ENCODE measurements at places on chromosomes 1 and 21.

- H3K27ac ChIP-seq: no peak overlapping the region
- DNase-seq: no peak
- no peaks in the 10 kb centered on the region for H3K36me3 ChIP-seq
- no peak overlapping the region for H3K4me3 ChIP-seq
- H3K4me1 ChIP-seq: peaks cover 5% of the 10 kb centered on the region
These were observed 118.8 kb upstream of the PBX1 start for GRCh38 chr1:164440232-164440631.

GRCh38 chr1:180188091-180188506 is 33.4 kb downstream of the QSOX1 start:
- peaks cover 5% of the 10 kb centered on the region for H3K4me1 ChIP-seq
- no peaks in the 10 kb centered on the region for H3K27me3 ChIP-seq
- H3K36me3 ChIP-seq: peaks cover 22% of the 10 kb centered on the region

DNA sequence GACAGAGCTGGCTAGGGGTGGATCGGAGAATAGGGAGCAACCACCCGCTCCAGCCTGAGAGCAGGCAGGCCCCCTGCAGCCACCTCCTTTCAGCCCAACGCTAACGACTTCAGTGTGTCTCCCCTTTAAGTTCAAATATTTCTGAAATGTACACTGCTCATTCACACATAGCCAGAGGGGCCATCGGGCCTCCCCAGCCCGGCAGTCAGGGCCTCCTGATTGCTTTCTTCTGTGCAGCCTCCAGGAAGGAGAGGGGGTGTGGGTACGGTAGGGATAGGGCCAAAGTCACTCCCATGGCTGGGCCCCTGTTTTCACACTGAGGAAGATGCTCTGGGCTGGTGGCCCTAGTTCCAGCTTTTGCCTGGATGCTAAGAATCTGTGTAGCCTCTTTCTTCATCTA is 64.8 kb downstream of the EPHB2 start:
- H3K36me3 ChIP-seq: no peaks in the 10 kb centered on the region
- H3K4me1 ChIP-seq: peaks cover 32% of the 10 kb centered on the region
- H3K27ac ChIP-seq: no peak overlapping the region
- H3K4me3 ChIP-seq: no peak overlapping the region
- no peak for DNase-seq

DNA sequence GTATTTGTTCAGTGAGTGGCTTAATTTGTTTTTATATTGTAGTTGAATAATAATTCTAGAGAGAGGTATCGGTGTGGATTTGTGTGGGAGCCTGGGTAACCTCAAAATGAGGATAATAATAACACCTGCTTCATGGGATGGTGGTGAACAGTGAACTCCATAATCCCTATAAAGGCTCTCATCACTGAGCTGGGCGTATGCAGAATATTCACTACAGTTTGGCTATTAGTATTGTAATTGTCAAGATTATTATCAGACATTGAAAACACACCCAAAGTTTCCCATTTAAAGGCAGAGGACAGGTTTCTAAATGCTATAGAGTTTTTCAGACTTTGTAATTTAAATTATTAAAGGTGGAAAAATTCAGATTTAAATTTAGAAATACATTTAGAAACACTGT is 7.0 kb upstream of the LAMC2 start:
- no peak overlapping the region for H3K4me3 ChIP-seq
- no peaks in the 10 kb centered on the region for H3K36me3 ChIP-seq
- H3K27ac ChIP-seq: no peak overlapping the region
- H3K27me3 ChIP-seq: no peaks in the 10 kb centered on the region
- no peak for DNase-seq
- H3K4me1 ChIP-seq: peaks cover 29% of the 10 kb centered on the region

DNA sequence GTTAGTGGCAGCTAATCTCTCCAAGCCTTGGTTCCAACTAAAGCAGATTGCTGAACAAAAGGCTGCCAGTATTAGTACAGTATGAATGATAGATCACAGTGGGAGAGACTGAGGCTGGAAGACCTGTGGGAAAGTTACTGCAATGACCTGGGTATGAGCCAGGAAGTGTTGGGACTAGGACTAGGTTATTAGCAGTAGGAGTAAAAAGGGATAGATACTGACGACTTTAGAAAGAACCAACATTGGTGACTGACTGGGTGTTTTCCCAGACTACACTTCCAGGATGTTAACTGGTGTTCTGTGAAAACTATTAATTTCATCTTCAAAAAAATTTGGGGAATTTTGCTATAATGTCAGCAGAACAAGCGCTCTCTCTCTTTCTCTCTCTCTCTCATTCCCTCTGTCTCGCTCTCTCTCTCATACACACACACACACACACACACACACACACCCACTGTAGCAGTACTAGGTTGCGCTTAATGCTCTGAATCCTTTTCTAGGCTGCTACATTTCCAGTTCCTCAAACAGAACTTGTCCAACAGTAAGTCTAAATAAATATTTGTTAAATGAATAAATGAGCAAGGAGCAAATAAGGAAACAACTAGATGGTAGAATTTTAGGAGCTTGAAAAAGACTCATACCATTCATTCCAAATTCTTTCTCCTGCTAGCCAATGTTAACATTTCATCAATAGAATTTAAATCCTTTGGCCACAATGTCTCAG is 47.6 kb upstream of the RGS8 start:
- H3K36me3 ChIP-seq: no peaks in the 10 kb centered on the region
- no peak for DNase-seq
- no peak overlapping the region for H3K27ac ChIP-seq
- H3K4me1 ChIP-seq: no peaks in the 10 kb centered on the region
- peaks cover 27% of the 10 kb centered on the region for H3K27me3 ChIP-seq

DNA sequence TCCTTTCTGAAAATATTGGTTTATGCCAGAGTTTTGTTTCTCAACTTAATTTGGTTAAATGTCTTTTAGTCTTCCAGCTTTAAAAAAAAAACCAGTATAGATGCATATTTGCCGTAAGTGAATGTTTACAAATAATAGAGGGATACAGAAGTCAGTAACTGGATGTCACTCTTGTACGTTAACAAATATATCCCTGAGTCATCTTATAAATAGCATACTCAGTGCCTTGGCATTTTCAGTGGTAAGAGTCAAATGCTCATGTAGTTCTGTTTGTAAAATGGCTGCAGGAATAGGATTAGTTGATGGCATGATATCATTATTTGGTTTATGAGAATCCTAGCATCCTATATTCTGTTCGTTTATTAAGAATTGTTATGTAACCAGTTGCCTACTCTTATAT is 55.4 kb downstream of the SPEN start:
- H3K4me3 ChIP-seq: no peak overlapping the region
- H3K36me3 ChIP-seq: peaks cover 9% of the 10 kb centered on the region
- H3K27ac ChIP-seq: peak overlapping the region; percentile 57
- peaks cover 25% of the 10 kb centered on the region for H3K4me1 ChIP-seq

DNA sequence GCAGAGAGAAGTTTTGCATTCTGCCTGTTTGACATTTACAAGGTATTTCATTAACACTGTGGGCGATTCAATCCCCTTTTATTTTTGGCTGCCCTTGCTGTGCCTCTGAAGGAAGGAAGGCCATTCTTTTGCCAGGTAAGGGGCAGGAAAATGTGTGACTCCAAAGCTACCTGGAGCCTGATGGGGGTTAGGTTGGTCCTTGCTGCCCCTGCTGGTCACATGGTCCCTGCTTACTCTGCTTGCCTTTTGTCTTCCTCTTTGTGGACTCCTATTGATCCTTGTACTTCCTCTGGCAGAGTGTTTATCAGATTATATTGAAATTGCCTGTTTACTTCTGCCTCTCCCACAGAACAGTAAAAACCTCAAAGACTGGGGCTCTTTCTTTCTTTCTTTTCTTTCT is 65.7 kb downstream of the ST6GALNAC3 start:
- no peak overlapping the region for H3K4me3 ChIP-seq
- peaks cover 7% of the 10 kb centered on the region for H3K4me1 ChIP-seq
- no peak for DNase-seq
- no peaks in the 10 kb centered on the region for H3K36me3 ChIP-seq
- no peaks in the 10 kb centered on the region for H3K27me3 ChIP-seq

GRCh38 chr1:218499011-218499691 is 154.0 kb downstream of the TGFB2 start:
- peaks cover 56% of the 10 kb centered on the region for H3K4me1 ChIP-seq
- H3K4me3 ChIP-seq: peak overlapping the region; percentile 73

GRCh38 chr1:202619505-202619904 is 90.7 kb downstream of the SYT2 start:
- DNase-seq: no peak
- no peaks in the 10 kb centered on the region for H3K36me3 ChIP-seq
- H3K27ac ChIP-seq: no peak overlapping the region
- no peak overlapping the region for H3K4me3 ChIP-seq
- H3K4me1 ChIP-seq: peaks cover 50% of the 10 kb centered on the region
- H3K27me3 ChIP-seq: no peaks in the 10 kb centered on the region

- H3K4me1 ChIP-seq: peaks cover 7% of the 10 kb centered on the region
These were observed 13.1 kb downstream of the KRTAP13-1 start for GRCh38 chr21:30408782-30409494.

- H3K27me3 ChIP-seq: no peaks in the 10 kb centered on the region
- H3K4me3 ChIP-seq: no peak overlapping the region
- no peaks in the 10 kb centered on the region for H3K4me1 ChIP-seq
- H3K27ac ChIP-seq: no peak overlapping the region
- peaks cover 2% of the 10 kb centered on the region for H3K36me3 ChIP-seq
These were observed 596.4 kb upstream of the ZRANB2 start for GRCh38 chr1:71676979-71677925.

DNA sequence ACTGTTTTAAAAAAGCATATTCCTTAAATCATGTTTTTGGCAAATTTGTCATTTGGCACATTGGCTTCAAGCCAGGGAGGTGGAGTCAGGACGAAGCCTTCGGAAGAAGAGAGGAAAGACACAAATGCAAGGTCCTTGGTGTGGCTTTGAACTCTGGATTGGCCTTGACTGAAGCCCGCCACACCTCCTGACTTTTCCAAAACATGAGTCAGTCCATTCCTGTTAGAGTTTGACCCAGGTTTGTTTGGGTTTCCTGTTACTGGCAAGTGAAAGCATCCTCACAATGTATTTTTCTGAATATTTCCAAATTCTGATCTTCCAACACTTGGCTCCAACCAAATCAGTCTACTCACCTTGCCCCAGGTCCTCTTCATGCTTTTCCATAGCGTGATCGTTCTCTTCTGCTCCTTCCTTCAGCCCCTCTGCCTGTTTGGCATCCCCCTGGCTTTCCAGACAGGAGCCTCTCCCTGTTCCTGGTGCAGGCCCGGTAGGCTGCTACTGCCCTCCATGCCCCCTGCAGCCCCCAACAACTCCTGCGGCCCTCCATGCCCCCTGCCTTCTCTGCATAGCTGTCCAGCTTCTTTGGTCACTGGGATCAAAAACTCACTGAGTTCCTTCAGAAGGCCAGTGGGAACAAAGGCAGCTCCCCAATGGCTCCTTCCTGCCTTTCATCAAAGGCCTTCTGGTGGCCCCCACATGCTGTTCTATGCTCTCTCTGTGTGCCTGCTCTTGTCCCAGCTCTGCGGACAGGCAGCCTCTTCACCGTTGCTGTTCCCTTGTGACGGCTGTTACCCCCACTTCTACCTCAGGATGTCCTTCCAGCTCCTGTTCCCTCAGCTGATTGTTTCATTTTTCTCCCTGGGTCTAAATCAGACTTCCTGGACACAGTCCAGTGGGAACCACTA is 30.4 kb upstream of the SLC30A1 start:
- no peaks in the 10 kb centered on the region for H3K36me3 ChIP-seq
- DNase-seq: no peak
- H3K27me3 ChIP-seq: no peaks in the 10 kb centered on the region
- no peak overlapping the region for H3K27ac ChIP-seq
- H3K4me1 ChIP-seq: peaks cover 37% of the 10 kb centered on the region

- peaks cover 7% of the 10 kb centered on the region for H3K27me3 ChIP-seq
- H3K27ac ChIP-seq: no peak overlapping the region
- H3K4me1 ChIP-seq: peaks cover 5% of the 10 kb centered on the region
- DNase-seq: no peak
- H3K4me3 ChIP-seq: no peak overlapping the region
These were observed 48.0 kb upstream of the ITPKB start for GRCh38 chr1:226787071-226787470.

- no peak overlapping the region for H3K27ac ChIP-seq
- H3K4me1 ChIP-seq: no peaks in the 10 kb centered on the region
- H3K36me3 ChIP-seq: no peaks in the 10 kb centered on the region
- H3K27me3 ChIP-seq: peaks cover 43% of the 10 kb centered on the region
- no peak for DNase-seq
- no peak overlapping the region for H3K4me3 ChIP-seq
These were observed 15.1 kb downstream of the STUM start for GRCh38 chr1:226563666-226564065.

- peak overlapping the region; percentile 93 for H3K27ac ChIP-seq
- H3K27me3 ChIP-seq: peaks cover 15% of the 10 kb centered on the region
- H3K4me1 ChIP-seq: peaks cover 34% of the 10 kb centered on the region
- no peak overlapping the region for H3K4me3 ChIP-seq
- no peaks in the 10 kb centered on the region for H3K36me3 ChIP-seq
These were observed 472.1 kb downstream of the PTPRU start for GRCh38 chr1:29708381-29708780.

DNA sequence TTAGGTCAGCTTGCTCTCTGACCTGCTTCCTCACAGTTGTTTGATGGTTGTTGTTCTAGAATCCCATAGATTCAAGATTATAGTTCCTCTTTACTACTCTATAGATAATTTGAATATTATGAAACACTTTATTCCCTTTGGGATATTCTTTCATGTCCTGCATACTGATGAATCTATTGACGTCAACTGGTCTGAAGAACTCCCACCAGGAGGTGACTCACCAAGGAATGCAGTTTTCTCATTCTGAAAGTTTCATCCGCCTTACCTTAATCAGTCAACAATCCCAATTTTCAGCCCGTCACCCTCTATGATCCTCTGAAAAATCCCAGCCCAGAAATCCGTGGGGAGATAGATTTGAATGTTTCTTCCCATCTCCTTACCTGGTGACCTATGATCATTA is 834.1 kb upstream of the PRMT6 start:
- DNase-seq: no peak
- H3K27me3 ChIP-seq: no peaks in the 10 kb centered on the region
- H3K36me3 ChIP-seq: no peaks in the 10 kb centered on the region
- H3K4me3 ChIP-seq: no peak overlapping the region

GRCh38 chr1:224710196-224710595 is 94.1 kb downstream of the CNIH3 start:
- H3K27me3 ChIP-seq: peaks cover 5% of the 10 kb centered on the region
- no peaks in the 10 kb centered on the region for H3K36me3 ChIP-seq
- no peak overlapping the region for H3K27ac ChIP-seq
- no peak overlapping the region for H3K4me3 ChIP-seq

DNA sequence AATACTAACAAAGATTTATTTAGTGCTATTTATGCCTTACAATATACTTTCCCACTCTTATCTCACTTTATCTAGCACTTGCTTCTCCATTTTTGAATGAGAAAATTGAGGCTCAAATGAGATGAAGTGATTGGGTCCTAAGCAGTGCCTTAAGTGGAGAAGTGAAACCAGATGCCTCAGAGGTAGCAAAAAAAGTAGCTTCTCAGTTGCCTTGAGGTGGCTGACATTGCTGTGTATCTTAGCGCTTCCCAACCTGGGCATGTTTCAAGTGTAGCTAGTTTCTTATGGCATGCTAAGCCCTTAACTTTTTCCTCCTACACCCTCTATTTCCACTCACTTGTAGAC is 390.4 kb downstream of the OMA1 start:
- DNase-seq: no peak
- no peaks in the 10 kb centered on the region for H3K36me3 ChIP-seq
- no peaks in the 10 kb centered on the region for H3K27me3 ChIP-seq
- no peaks in the 10 kb centered on the region for H3K4me1 ChIP-seq

GRCh38 chr21:45169682-45170081 is 95.3 kb downstream of the ADARB1 start:
- H3K36me3 ChIP-seq: peaks cover 21% of the 10 kb centered on the region
- peak overlapping the region; percentile 77 for H3K27ac ChIP-seq
- H3K27me3 ChIP-seq: no peaks in the 10 kb centered on the region
- H3K4me3 ChIP-seq: no peak overlapping the region

Measured in osteocyte (in vitro differentiated cells).